ENCODE measurements at places on chromosomes 16 and 17. TPM values are rescaled to one million over a fixed set of nuclear protein-coding genes. Genes with fewer than 3 reads are reported as not detected.
A peak's percentile ranks its signal among the peaks of the same experiment; 100 is the strongest.

DNA sequence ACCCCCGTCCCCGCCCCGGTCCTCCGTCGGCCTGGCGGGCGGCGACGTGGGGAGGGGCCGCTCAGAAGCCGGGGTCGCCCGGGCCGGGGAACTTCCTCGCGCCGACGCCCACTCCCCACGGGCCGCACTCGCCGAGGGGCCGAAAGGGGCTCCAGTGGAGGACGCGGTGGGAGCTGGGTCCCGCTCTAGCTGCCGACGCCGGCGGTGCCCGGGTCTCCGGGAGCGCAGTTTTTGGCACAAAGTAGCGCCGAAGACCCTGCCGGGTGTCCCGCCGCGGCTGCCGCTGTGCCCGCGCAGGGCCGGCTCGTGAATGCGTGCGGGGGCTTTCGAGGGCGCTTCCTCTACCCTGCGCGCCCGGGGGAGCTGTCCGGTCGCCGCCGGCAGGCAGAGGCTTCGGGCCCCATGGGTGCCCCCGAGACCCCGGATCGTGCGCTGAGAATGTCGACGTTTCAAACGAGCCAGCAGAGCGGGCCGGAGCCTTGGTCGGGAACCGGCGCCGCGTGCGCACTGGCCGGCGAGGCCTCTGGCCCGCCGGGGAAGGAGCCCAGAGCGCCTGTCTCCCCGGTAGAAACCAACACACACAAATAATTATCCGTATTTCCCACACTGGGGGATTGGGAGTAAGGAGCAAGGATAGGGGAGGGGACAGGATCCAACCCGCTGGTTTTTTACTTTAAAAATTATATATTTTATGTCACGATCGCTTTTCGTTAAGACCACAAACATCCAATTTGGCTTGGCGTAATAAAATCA is 46.6 kb upstream of the SLC38A10 start:
- H3K27ac ChIP-seq, result peak overlapping the region; percentile 95
- peaks cover 30% of the 10 kb centered on the region for H3K4me1 ChIP-seq
- peak overlapping the region; percentile 87 for H3K4me3 ChIP-seq
- no peaks in the 10 kb centered on the region for H3K36me3 ChIP-seq
- no peaks in the 10 kb centered on the region for H3K27me3 ChIP-seq

GRCh38 chr17:63973247-63973646 is 529 bp upstream of the SCN4A start:
- H3K27ac ChIP-seq, result no peak overlapping the region
- H3K4me3 ChIP-seq, result no peak overlapping the region
- no peak for DNase-seq

DNA sequence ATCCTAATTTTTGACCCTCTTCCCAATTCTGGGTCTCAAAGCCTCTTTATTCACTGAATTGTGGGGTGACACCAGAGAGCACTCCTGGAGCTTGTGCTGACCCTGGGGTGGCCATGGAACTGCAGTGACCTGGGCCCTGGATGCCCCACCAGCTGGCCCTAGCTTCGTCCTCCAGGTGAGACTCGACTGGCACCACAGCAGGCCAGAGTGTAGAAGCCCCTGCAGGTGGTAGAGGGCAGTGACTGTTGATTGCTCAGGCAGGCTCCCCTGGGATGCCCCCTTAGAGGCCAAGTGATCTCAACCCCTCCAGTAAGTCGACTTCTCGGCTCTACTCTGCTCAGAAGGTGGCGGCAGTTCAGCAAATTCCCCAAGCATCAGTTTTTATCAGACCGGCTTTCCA is 6.4 kb downstream of the FA2H start:
- H3K36me3 ChIP-seq, result no peaks in the 10 kb centered on the region
- H3K4me1 ChIP-seq, result no peaks in the 10 kb centered on the region
- no peak for DNase-seq
- no peak overlapping the region for H3K27ac ChIP-seq
- H3K27me3 ChIP-seq, result peaks cover 62% of the 10 kb centered on the region

DNA sequence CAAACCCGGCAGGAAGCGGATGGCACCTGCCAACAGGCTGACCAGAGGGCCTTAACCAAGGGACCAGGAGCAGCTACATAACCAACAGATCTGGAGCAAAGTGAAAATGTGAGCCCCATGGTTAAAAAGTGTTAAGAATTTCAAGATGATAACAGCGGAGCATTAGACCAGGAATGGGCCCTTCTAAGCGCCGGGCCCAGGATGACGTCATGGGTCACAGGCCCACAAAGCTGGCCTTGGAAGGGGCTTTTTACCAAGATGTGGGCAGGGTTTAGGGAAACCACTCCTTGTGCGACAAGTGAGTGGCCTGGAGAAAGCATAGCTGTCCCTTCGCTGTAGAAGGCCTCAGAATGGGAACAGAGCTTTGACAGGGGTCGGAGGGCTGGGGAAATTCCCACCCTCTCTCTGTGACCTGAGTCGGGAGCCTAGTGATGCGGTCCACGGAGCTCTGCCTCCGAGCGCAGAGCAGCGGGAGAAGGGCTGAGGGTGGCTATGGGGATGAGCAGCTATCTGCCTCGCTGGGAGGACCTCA is 84.4 kb upstream of the RPL38 start:
- DNase-seq, result no peak
- H3K27ac ChIP-seq, result no peak overlapping the region
- no peaks in the 10 kb centered on the region for H3K36me3 ChIP-seq
- peaks cover 42% of the 10 kb centered on the region for H3K27me3 ChIP-seq

GRCh38 chr17:41528959-41529353 is 848 bp upstream of the KRT19 start:
- peaks cover 13% of the 10 kb centered on the region for H3K36me3 ChIP-seq
- H3K27me3 ChIP-seq, result peaks cover 17% of the 10 kb centered on the region
- no peak for DNase-seq
- H3K4me1 ChIP-seq, result peaks cover 64% of the 10 kb centered on the region
- peak overlapping the region; percentile 95 for H3K27ac ChIP-seq

GRCh38 chr17:79415365-79415764 is 195.5 kb downstream of the RBFOX3 start:
- H3K36me3 ChIP-seq, result no peaks in the 10 kb centered on the region
- DNase-seq, result no peak
- H3K4me1 ChIP-seq, result no peaks in the 10 kb centered on the region
- H3K27me3 ChIP-seq, result peaks cover 57% of the 10 kb centered on the region

DNA sequence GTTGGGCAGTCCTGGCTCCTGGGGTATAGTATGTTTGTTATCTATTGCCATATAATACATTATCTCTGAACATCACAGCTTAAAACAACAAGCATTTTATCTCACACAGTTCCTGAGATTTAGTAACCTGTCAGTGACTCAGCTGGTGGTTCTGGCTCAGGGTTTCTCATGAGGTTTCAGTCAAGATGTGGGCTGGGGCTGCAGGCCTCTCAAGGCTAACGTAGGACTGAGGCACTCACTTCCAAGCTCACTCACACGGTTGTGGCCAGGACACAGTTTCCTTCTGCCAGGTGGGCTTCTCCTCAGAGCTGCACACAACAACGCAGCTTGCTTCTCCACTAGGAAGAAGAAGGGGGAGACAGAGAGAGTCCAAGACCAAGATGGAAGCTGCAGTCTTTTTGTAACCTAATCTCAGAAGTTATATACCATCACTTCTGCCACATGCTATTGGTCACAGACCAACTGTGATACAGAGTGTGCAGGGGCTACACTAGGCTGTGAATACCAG is 10.3 kb upstream of the MED13 start:
- no peak for DNase-seq
- H3K27ac ChIP-seq, result no peak overlapping the region
- H3K4me3 ChIP-seq, result no peak overlapping the region

DNA sequence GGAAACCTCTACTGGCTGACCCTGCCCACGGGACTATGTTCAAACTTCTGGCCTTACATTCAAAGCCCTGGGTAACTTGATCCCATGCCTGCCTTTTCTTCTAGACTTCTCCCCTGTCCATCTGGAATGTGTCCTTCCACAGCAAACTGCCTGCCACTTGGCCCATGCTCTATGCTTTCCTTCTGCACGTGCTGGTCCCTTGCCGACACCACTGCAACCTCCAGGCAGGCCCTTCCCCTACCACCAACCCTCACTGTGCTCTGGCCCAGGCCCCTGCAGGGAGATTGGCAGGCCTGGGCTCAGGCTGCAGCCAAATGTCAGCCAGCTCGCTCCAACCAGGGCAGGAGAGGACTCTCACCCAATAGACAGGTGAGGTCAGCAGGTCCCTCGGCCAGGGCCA is 11.0 kb downstream of the HSD11B2 start:
- H3K36me3 ChIP-seq, result peaks cover 2% of the 10 kb centered on the region
- no peak for DNase-seq
- H3K27me3 ChIP-seq, result no peaks in the 10 kb centered on the region
- no peak overlapping the region for H3K27ac ChIP-seq

DNA sequence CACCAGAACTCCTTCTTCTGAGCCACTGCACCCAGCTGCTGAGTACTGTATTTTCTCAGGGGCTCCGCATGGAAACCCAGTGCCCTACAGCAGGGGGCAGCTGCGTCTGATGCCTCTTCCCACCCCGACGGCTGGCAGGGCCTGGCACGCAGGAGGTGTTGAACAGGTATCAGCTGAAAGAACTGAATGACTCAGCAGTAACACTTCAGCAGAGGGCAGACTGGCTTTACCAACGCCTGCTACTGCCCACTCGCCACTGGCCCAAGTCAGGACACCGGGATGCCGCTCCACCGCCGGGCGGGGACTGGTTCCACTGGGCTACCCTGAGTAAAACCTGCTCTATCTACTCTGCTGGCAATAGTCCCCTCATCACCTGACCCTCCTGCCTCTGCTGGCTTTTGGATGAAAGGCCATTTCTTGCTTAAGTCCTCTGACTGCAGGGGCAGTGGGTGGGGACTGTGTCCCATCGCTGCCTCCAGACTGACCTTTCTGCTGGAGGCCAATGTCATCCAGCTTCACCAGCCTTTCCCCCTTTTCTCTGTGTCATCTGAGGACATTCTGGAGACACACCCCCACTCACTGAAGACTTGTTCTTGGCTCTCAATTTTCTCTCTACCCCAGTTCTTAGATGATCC is 100.4 kb upstream of the FA2H start:
- no peak overlapping the region for H3K4me3 ChIP-seq
- no peak for DNase-seq
- no peaks in the 10 kb centered on the region for H3K27me3 ChIP-seq
- H3K4me1 ChIP-seq, result no peaks in the 10 kb centered on the region
- H3K27ac ChIP-seq, result no peak overlapping the region

- H3K4me1 ChIP-seq, result no peaks in the 10 kb centered on the region
- H3K27ac ChIP-seq, result no peak overlapping the region
- DNase-seq, result no peak
- H3K4me3 ChIP-seq, result no peak overlapping the region
Measured at GRCh38 chr17:63816669-63817068, 10.6 kb upstream of the PSMC5 start.

- no peaks in the 10 kb centered on the region for H3K36me3 ChIP-seq
- H3K27ac ChIP-seq, result no peak within 1 kb of the TSS
- peaks cover 6% of the 10 kb centered on the region for H3K4me1 ChIP-seq
- no peaks in the 10 kb centered on the region for H3K27me3 ChIP-seq
- DNase-seq, result no peak
Measured at GRCh38 chr16:75116081-75116910, at the start of gene LDHD. TSS of gene LDHD (minus strand) at chr16:75116780. CDS start at chr16:75116720, 60 bp downstream.

- H3K4me1 ChIP-seq, result no peaks in the 10 kb centered on the region
- no peaks in the 10 kb centered on the region for H3K36me3 ChIP-seq
- no peak overlapping the region for H3K27ac ChIP-seq
- peaks cover 46% of the 10 kb centered on the region for H3K27me3 ChIP-seq
- no peak for DNase-seq
Measured at GRCh38 chr17:51365090-51365489, 104.7 kb downstream of the UTP18 start.

- DNase-seq, result peak; percentile 73
- H3K27me3 ChIP-seq, result no peaks in the 10 kb centered on the region
- peak overlapping the region; percentile 90 for H3K4me3 ChIP-seq
- H3K36me3 ChIP-seq, result no peaks in the 10 kb centered on the region
- peak overlapping the region; percentile 97 for H3K27ac ChIP-seq
Measured at GRCh38 chr17:38703742-38704605, 1.1 kb upstream of the MLLT6 start.

DNA sequence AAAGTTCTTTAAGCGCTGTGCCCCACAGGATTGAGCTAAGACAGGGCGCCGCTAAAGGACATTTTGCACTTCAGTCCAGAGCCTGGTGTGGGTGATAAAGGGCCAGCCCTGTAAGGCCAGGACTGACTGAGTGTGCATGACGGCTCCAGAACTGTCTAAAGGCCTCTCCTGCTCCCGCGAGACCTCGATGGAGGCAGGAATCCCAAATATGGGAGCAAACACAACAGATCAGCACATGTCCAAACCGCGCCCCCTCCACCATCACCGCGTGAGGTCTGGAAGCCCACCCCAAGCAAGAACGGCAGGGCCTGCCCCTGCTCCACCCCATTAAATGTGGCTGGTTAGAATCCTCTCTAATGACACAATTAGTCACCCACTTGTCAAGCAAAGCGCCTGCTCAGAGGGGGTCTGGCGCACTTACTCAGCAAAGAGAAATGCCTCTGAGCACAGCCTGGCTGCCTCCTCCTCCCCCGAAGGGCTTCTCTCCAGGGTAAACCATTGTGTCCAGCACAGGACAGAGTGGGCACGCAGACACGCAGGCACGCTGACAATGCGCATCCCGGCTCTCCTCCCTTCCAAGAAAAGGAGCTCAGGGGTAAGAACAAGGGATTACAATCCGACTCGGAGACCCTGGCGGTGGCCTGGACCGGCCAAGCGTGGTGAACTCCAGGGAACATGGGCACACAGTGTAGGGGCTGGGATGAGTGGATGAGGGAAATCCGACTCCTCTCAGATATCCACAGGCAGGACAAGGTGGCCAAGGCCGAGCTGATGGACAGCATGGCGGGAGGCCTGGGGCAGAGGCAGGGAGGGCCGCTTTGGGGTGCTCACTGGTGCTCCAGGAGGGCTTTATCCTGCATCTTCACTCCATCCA is 1.5 kb downstream of the MXRA7 start:
- peak; percentile 64 for DNase-seq
- H3K4me1 ChIP-seq, result peaks cover 36% of the 10 kb centered on the region
- H3K27me3 ChIP-seq, result no peaks in the 10 kb centered on the region

GRCh38 chr16:24834459-24835335 is 11.1 kb upstream of the SLC5A11 start:
- no peak overlapping the region for H3K4me3 ChIP-seq
- peaks cover 4% of the 10 kb centered on the region for H3K4me1 ChIP-seq
- peak overlapping the region; percentile 35 for H3K27ac ChIP-seq
- H3K27me3 ChIP-seq, result peaks cover 4% of the 10 kb centered on the region
- DNase-seq, result no peak

GRCh38 chr17:45086391-45086790 is 25.3 kb downstream of the NMT1 start:
- no peak for DNase-seq
- no peak overlapping the region for H3K27ac ChIP-seq
- no peaks in the 10 kb centered on the region for H3K27me3 ChIP-seq
- H3K4me1 ChIP-seq, result no peaks in the 10 kb centered on the region
- no peak overlapping the region for H3K4me3 ChIP-seq
- peaks cover 34% of the 10 kb centered on the region for H3K36me3 ChIP-seq

Gene NPTX1
- 0.27 TPM for total RNA-seq

Gene CDK3
- total RNA-seq, result 36.5 TPM

Gene ATPAF2
- total RNA-seq, result 30.9 TPM

Gene CACNG1
- 0.23 TPM for total RNA-seq

Gene EPOP
- total RNA-seq, result 3.7 TPM

Gene SLC2A4
- 1.8 TPM for total RNA-seq

Gene PHOSPHO1
- total RNA-seq, result not detected

All from mesothelial cell of epicardium (in vitro differentiated cells).